Activated naive CD4-positive, alpha-beta T cell treated with Interleukin-2 at 50 U/mL for 16 hours (primary cell): ENCODE measurements at places on chromosomes 4 and X.
A peak's percentile ranks its signal among the peaks of the same experiment; 100 is the strongest.

GRCh38 chr4:120801137-120801758 is 121.3 kb downstream of the PRDM5 start:
- no peak for DNase-seq

GRCh38 chr4:47933840-47934239 is 19.5 kb upstream of the NFXL1 start:
- no peak for DNase-seq

DNA sequence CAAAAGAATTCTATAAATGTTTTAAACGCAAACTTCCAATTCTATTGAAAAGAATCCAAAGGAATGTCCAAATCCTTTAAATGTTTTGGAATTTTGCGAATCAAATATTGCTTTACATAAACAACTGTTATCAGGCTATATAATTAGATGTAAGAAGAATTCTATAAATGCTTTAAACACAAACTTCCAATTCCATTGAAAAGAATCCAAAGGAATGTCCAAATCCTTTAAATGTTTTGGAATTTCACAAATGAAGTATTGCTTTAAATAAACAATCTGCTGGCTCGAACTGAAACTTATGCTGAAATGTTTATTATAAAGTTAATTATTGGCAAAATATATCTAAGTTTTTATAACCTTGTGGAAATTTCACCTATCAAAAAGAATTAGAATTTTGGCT is 16.1 kb downstream of the DAPP1 start:
- no peak for DNase-seq

GRCh38 chr4:20026456-20026855 is 225.2 kb upstream of the SLIT2 start:
- DNase-seq = no peak

DNA sequence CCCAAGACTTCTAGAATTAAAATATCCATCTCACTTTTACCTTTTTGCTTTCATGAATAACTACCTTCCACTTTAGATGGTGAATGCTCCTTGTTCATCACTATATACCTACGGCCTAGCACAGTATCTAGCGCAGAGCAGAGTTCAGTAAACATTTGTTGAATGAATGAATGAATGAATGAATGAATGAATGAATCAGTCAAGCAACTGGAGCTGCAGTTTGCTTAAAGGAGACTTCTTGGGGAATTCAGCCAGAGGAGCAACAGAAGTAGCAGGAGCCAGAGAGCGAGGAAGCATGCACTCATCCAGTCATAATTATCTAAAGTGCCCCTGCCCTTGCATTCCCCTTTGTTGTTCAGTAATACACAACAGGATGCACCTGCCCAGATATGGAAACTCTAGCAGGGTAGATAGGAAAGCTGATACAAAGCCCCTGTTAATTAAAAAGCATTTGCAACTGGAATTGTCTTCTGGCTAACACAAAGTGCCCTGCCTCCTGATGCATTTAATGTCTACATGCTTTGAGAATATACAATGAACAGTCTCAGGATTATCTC is 103.0 kb upstream of the MBNL3 start:
- DNase-seq = no peak

DNA sequence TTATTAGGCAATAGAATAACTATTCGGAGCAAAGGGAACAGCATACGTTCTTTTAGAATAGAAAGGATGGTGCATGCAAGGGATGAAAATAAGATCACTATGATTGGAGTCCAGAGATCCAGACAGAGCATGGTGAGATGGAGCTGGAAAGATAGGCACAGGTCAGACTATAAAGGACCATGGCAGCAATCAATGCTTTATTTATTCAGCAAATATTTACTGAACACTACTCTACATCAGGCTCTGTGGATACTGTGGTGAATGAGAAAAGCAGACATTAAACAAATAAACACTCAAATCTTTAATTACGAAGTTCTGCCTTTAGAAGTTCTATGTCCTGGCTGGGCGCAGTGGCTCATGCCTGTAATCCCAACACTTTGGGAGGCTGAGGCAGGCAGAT is 44.7 kb upstream of the ACSL4 start:
- DNase-seq = no peak

GRCh38 chrX:109813236-109813635 is 80.2 kb upstream of the ACSL4 start:
- DNase-seq = no peak

DNA sequence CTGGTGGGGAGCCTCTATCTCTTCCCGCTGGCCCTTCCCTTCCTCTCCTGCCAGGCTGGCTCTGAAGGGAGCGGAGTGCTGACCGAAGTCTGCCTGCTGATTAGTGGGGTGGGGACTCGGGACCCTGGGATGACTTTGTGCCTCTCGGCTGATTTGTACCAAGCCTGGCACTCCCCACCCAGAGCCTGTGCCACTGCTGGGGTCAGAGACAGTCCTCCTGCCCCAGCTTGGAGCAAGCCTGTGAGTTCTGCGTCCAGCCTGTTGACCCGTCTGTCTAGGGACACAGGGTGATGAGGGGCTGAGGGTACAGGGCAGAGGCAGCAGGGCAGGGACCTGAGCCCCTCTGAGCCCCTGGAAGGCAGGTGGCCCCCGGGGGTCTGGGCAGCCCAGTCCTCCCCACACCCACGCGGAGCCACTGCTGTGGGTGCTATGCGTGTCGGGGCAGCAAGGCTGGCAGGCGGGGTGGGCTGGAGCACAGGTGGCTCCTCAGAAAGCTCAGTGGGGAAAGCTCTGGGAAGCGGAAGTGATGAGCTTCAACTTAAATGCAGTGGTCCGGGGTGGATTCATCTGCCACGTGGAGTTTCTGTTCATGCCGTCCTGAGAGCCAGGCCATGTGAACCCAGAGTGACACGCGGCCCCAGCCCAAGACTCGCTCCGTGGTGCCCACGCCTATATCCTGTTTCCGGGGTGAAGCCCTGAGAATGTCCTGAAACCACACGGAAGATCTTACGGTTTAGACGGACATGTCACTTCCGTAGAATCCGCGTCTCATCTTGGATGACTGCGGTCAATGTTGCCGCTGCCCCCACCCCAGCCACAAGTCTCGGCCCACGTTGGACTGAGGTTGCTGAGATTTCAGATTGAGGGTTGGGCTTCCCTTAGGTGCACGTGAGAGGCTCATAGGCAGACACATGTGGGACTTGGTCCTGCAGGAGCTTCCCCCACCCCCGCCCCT is 21.1 kb upstream of the UVSSA start:
- no peak for DNase-seq

- peak; percentile 30 for DNase-seq
Measured at GRCh38 chrX:71871367-71871766, 39.3 kb upstream of the NHSL2 start.

- DNase-seq = no peak
Measured at GRCh38 chr4:124132161-124132560, 580.4 kb downstream of the ANKRD50 start.

GRCh38 chr4:111798840-111799239 is 346.4 kb upstream of the FAM241A start:
- DNase-seq = no peak

DNA sequence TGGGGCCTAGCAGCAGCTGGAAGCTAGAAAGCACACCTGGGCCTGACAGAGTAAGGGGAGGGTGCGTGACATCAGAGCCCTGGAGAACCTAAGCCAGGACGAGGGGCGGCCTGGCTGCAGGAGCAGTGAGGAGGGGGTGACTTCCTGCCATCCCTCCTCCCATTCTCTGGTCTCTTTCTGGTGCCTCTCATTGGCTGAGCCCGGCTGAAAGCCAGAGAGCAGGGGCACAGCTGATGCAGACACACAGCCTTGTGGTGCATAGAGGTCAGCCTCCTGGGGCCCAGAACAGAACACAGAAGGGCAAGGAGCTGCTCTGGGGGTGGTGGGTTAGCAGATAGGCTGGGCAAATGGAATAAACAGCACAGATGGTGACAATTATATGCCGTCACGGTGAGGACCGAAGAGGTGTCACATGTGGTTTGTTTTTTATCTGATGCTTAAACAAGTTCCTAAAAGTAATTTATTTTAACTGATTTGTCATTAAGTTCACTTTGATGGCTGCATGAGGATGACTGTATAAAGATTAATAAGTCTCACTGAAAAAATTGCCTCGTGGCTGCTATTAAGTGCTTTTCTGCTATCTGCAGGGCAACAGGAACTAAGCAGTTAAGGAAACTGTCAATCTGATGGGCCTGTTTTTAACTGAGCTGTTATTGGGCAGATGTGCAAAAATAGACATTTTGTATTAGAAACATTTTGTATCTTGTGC is 102.0 kb downstream of the FNIP2 start:
- DNase-seq = no peak

DNA sequence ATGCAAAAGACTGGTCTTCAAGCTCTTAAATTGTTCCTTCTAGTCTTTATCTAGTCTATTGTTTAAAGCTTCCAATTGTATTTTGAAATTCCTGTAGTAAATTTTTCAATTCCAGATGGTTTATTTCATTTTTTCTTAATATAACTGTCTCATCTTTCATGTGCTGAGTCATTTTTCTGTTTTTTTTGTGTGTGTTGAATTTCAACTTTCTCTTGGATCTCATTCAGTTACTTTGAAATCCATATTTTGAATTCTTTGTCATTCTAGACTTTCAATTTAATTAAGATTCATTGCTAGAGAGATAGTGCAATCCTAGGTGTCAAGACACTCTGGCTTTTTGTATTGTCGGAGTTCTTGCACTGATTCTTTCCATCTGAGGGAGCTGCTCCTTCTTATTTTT is 128.0 kb upstream of the PRKG2 start:
- DNase-seq = no peak

DNA sequence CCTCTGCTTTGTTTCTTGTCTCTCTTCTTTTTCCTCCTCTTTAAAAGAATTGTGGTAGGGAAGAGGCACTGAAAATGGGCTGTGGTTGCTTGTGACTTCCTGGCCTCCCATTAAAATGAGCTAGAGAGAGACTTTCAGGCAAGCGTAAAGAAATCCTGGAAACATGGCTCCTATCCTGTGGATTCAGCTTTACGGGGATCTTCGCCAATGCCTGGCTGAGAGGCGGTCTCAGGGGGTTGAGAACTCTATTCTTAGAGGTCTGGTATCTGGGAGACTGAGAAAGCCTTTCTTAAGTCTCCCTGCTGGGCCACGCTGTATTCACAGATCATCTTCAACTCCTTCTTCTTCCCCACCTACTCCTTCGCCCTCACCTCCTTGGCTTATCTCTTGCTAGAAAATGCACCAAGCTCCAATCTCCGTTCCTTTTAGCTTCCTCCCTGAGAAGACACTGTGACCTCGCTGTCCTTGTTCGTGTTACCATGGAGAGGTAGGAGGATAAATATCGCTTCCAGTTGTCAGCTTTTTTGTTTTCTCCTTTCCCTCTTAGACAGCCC is 542 bp upstream of the KLF8 start:
- no peak for DNase-seq

GRCh38 chrX:47620303-47620685 is 637 bp upstream of the SYN1 start:
- DNase-seq = no peak

DNA sequence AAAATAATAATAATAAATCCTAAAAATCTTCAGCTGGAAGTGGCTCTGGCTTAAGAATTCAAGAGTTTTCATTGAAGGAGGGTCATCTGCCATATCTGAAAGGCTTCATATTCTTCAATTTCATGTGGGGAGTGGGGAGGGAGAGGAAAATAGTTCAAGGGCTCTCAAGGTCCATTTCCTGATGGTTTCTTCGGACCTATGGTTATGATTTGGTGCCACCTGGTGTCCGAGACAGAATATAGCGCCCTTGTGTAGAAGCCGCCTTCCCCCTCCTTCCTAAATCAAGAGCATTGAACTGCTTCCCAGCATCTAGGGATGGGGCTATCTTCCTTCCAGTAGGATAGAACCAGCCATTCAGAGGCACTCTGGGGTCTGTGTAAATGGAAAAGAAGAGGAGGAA is 34.3 kb downstream of the NLGN3 start:
- peak; percentile 40 for DNase-seq

DNA sequence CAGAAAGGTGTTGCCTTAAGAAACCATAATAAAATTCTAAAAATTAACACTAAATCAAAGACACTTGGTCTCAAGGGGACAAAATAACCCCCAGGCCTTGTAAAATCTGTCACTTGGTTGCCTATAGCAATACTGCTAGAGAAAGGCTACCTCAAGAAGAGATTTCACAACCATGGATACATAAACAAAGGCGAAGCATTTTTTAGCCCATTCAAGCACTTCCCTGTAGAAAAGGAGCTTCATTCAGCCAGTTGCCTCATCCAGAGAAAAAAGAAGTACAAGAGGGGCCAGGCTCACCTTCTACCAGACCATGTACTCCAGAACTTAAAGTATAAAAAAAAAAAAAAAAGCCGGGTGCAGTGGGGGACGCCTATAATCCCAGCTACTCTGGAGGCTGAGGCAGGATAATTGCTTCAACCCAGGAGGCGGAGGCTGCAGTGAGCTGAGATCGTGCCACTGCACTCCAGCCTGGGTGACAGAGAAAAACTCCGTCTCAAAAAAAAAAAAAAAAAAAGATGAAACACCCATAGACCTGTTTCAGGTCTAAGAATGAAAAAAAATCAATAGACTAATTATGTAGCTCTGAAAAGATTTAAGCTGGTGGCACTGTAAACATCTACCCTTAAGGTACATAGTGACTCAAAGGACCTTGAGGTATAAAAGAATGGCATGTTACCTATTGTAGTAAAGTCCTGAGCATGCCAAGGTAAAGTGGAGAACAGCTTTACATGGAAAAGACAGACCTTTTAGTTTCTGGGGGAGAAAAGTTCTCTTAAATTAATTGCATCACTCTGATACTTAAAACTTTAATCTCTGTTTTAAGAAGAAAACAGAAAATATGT is 18.0 kb downstream of the RUFY3 start:
- DNase-seq = no peak

DNA sequence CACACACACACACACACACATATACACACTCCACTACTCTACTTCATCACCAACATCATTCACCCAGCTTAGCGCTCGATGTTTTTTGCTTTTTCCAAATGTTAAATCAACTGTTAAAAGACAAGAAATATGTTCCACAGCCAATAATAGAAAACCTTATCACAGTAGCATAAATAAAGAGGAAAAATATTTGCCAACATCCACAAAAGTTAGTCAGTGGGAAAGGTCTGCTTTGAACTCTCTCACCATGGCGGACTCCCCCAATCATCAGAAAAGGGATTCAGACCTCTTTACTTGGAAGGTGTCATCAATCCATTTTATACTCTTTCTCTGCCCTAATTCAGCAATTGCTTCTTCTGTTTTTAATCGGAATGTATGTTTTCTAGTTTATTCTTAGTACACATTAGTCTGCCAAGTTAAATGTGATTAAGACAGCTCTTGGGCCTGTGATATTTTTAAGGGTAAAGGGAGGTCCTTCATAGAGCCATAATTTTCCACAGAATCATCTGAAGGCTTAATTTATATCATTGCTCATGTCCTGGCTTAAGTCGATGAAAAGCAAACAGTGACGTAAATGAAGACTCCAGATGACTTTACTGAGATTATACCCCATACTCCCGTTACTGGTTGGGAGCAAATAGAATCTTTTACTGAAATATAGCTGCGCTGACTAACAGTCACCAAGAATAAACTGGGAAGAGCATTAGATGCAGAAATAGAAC is 29.7 kb upstream of the LGI2 start:
- DNase-seq = no peak
